ENCODE measurements at places on chromosomes 12 and 14.

- no peak for DNase-seq
These were observed 4.1 kb downstream of the KRT85 start for GRCh38 chr12:52363111-52363679.

GRCh38 chr12:2052826-2053678 lies at the start of gene CACNA1C:
Gene CACNA1C (plus strand): TSS chr12:2052987. CDS start chr12:2053563, 576 bp downstream.
- DNase-seq, result peak; percentile 27

- DNase-seq, result no peak
These were observed 105.4 kb upstream of the NOS1 start for GRCh38 chr12:117466677-117467362.

- no peak for DNase-seq
These were observed 55.3 kb downstream of the RIN3 start for GRCh38 chr14:92568621-92569479.

- DNase-seq, result no peak
These were observed 337.5 kb downstream of the FLRT2 start for GRCh38 chr14:85867450-85867849.

- DNase-seq, result no peak
These were observed 90.1 kb downstream of the RPAP3 start for GRCh38 chr12:47615711-47616110.

GRCh38 chr12:120814903-120815429 lies 89.2 kb downstream of the SPPL3 start:
- DNase-seq, result no peak

GRCh38 chr12:120261951-120262851 lies 3.3 kb downstream of the PXN start:
- DNase-seq, result no peak

DNA sequence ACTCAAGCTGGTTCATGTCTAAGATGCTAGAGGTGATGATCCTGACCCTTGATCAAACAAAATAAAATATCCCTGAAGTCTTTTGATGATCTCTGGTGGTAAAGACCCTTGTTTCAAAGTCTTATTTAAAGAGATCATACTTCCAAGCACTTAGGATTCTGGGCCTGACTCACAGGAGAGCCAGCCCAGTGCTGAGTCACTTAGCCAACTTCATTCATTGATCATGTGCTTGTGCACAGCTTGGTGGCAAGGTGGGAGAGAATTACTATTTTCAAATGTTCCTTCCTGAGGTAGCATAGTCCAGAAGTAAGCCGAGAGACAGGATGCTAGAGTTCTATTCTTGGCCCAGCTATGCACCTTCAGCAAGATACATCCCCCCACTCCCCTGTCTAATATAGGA lies 40.6 kb downstream of the SCN8A start:
- DNase-seq, result no peak

DNA sequence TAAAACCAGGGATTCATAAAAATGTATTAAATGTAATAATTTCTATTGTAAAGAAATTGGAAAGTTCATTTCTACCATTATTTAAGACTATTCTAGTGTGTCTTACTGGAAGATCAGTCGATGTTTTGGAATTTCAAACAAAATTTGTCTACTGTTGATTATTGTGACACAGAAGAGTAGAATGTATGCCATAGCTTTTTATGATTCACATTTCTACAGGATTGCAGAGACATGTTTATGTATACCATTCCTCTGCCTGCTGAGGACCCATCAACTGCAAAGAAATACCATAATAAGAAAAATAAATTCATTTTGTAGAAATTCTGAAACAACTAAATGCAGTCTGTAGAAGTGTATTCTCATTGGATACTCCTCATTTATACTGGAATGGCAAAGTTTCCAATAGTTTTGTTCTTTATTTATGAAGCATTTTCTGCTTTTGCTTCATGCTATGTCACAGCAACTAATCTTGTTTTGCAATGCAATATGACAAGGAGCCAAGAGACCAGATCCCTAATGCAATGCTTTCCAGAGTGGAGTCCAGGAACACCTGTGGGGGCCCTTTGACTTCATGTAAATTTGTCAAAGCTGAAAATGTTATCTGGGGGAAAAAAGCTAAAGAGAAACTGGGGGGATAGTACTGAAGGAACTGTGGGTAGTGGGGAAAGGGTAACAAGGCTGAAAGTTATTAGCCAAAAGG lies 172.9 kb upstream of the LRIG3 start:
- DNase-seq, result no peak

- DNase-seq, result no peak
These were observed 60.6 kb downstream of the MYRFL start for GRCh38 chr12:69885658-69886057.

GRCh38 chr12:69981881-69982475 lies 157.0 kb downstream of the MYRFL start:
- no peak for DNase-seq

- no peak for DNase-seq
These were observed 5.4 kb downstream of the TMBIM4 start for GRCh38 chr12:66164349-66164821.

DNA sequence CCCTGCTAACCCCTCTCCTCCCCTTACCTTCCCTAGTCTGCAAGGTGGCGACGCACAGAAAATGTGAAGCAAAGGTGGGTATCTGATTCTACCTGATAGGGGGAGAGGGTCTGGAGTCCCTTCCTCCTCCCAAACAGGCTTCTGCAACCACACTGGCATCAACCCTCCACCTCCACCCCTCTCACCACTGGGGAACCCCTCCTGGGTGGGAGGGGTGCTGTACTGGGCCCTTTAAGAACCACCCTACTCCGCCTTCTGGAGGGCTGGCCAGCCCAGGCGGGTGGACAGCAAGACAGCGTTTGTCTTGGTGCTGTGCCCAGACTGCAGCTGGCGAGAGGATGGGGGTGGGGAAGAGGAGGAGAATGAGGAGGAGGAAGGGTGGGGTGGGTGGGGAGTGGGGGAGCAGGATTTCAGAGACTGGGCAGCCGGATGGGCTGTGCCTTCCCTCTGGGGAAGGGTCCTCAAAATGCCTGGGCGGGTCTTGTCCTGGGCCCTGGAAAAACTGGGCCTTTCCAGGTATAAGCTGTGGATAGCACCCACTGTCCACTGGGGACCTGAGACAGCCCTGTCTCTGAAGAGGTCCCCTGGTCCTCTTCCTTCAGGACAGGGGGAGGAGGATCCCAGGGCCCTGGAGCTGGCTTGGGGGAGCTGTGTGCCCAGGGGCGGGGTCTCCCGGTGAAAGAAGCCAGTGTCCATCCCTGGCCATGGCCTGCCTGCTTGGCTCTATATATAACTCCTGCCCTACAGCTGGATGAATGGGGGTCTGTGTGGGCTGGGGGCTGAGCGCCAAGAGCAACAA lies 2.8 kb downstream of the TNS2 start:
- no peak for DNase-seq

GRCh38 chr12:31011336-31011735 lies 62.3 kb upstream of the DDX11 start:
- no peak for DNase-seq

GRCh38 chr12:78038541-78038940 lies 207.8 kb downstream of the NAV3 start:
- no peak for DNase-seq

GRCh38 chr12:124764870-124765580 lies 98.6 kb downstream of the SCARB1 start:
- no peak for DNase-seq

- DNase-seq, result no peak
These were observed 76.1 kb downstream of the STON2 start for GRCh38 chr14:81324011-81324410.

DNA sequence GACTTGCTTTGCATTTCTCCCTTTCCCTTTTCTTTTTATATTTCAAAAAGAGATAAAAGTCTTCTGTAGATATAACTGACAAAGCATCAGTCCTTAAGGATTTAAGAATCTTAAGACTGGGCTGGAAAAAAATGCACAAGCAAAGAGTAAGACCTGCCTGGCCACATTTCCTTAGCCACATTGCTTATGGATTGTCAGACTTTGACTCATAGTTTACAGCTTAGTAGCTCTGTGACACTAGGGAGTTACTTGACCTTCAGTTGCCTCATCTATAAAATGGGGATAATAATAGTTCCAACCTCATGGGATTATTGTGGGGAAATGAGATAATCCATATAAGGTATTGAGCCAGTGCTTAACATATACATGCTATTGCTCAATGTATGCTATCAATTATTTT lies 66.4 kb upstream of the STK38L start:
- no peak for DNase-seq

GRCh38 chr12:39047539-39048262 lies 142.3 kb upstream of the CPNE8 start:
- DNase-seq, result no peak

DNA sequence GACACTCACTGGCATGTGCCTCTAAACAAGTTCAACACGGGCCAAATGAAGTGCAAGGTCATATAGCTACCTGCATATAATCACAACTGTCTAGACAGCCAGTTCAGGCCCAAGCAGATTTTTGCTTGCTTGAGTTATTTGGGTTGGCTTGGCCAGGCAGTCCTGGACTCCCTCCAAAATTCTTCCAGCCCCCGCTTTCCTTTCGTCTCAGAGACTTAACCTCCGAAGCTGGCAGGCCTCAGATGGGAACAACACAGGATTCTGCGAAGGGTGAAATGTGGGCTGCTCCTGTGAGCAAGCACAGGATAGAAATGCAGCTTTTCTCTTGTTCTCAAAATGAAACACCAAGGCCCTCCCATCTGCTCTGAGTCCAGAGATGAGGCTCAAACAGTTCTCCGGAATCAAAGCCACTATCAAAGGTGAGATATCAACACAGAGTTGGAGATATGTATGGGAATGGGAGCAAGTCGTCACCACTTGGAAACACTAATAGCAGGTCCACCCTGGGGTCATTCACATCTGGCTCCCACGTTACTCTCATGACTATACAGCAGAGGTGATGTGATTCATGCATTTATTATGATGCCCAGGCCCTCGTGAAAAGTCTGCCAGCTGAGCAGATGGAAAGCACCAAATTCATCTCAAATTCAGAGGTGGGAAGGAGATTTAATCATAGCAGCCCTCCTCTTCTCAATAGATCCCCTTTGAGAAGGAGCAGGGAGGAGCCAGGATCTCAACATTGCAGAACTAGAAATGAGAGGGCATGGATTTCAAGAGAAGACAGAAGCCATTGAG lies 389.8 kb downstream of the NUAK1 start:
- no peak for DNase-seq

DNA sequence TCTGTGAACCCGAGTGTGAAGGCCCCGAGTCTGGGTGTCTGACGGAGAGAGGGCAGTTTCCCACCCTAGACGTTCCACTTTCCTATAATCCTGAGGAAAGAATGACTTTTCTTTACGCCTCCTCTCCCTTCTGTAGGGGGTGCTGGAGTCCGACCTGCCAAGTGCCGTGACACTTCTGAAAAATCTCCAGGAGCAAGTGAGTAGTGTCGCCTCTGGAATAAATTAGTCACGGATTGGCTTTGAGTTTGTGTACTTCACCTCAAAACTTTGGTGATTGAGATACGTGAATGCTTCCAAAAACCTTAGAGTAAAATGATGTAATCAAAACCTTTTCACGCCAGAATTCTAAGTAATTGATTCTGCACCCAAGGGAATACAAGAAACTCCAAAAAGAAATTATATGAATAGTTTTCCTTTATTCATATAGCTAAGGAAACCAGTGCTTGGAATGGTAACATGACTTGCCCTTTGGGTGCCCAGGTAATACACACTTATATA lies 452 bp downstream of the NGDN start:
- no peak for DNase-seq

DNA sequence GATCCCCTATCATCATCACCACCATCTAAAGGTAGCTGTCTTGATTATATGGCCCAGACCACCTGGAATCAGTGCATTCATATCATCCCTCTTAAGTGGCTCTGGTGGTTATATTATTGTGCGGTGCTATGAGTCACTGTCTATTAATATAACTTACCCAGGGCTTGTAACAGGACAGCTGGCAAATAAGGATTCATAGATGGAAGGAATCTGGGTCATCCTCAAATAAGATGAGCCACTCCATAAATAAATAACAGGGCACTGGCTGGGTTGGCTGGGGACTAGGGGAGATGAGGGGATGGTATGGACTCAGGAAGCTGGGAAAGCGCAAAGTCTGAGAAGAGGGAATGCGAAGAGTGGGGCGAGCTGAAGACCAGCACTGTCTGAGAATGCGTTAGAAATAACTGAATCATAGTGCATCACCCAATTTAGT lies 216.1 kb downstream of the NUAK1 start:
- no peak for DNase-seq

GRCh38 chr12:15562263-15562662 lies 226.9 kb downstream of the EPS8 start:
- no peak for DNase-seq

DNA sequence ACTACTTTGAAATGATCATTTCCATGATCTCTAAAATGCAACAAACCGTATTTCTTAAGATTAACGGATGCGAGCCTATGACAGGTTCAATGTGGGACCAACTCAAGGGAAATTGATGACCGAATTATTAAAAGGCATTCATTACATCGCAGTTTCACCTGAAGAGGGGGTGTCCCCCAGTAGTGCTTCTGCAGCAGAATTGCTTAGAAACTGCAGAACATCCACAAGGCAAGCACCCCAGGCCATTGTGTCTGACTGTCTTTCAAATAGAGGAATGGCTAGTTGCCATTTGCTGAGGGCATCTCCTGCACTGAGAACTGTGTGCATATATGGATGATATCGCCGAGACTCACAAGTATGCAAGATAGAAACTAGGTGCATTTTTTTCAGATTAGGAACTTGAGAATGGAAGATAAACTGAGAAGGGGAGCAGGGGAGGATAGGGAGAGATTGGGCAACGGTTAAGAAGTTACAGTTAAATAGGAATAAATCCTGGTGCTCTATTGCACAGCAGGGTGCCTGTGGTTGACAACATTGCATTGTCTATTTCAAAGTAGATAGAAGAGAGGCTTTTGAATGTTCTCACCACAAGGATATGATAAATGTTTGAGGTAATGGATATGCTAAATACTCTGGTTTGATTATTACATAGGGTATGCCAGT lies 234.3 kb upstream of the PLEKHG7 start:
- no peak for DNase-seq

DNA sequence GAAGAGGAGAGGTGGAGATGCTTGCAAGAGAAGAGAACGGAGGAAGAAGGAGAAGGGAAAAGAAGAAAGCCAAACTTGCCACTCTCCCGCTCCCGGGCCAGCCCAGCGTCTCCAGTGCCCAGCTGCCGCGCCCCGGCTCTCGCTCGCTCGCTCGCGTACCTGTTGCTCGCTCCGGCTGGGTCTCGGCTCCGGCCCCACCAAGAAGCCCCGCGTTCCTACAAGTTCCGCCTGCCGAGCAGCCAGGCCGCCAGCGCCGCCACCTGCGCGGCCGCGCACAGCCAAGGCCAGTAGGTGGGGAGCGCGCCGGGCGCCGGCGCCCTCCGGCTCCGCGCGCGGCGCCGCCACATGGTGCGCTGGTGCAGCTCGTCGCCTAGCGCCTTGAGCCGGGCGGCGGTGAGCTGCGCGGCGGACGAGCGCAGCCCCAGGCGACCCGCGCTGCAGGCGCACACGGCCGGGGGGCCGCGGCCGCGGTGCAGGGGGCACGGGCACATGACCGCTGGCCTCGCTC lies 370 bp downstream of the HRK start:
- peak; percentile 25 for DNase-seq

GRCh38 chr12:82673698-82674097 lies 13.0 kb upstream of the TMTC2 start:
- no peak for DNase-seq

- no peak for DNase-seq
These were observed 74.1 kb downstream of the DUSP6 start for GRCh38 chr12:89278169-89278568.

Measured in stimulated activated CD4-positive, alpha-beta T cell treated with anti-CD3 and anti-CD28 coated beads, Interleukin-12 subunit alpha, Interleukin-12 subunit beta, amount 100 ng/mL, for 4 hours (primary cell).